Activated naive CD4-positive, alpha-beta T cell treated with Interleukin-2 at 50 U/mL for 16 hours (primary cell): ENCODE measurements at places on chromosomes 7 and 10.
A peak's percentile ranks its signal among the peaks of the same experiment; 100 is the strongest.

DNA sequence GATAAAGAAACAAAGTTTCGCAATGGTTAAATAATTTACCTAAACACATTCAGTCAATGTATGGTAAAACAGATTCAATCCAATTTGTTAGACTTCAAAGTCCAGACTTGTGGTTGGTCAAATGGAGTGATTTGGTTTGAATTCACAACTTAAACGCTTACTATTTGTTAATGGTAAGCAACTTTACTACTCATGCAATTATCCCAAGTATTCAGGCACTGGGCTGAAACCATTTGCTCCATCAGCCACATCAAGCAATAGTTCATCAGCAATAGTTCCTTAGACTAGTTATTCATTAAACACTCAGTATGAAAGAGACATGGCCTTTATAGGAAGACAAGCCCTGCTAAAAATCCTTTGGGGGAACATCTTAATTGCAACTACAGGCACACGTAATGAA lies 253.0 kb downstream of the AGMO start:
- DNase-seq, result no peak

DNA sequence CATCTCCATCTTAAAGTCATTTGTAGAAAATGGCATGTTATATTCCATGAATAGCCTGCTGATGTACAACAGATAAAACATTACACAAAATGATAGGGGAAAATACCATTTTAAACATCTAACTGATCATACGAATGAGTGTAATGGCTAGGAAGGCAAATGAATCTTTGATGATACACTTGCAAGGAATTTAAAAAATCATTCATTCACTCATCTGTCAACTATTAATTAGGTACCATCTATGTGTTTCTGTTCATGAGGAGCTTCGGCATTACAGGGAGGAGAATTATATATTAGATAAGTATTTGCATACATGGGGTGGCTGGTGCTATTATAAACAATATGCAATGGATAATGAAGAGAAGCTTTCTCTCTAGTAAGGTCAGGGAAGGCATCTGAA lies 183.7 kb downstream of the CACNB2 start:
- DNase-seq, result no peak

DNA sequence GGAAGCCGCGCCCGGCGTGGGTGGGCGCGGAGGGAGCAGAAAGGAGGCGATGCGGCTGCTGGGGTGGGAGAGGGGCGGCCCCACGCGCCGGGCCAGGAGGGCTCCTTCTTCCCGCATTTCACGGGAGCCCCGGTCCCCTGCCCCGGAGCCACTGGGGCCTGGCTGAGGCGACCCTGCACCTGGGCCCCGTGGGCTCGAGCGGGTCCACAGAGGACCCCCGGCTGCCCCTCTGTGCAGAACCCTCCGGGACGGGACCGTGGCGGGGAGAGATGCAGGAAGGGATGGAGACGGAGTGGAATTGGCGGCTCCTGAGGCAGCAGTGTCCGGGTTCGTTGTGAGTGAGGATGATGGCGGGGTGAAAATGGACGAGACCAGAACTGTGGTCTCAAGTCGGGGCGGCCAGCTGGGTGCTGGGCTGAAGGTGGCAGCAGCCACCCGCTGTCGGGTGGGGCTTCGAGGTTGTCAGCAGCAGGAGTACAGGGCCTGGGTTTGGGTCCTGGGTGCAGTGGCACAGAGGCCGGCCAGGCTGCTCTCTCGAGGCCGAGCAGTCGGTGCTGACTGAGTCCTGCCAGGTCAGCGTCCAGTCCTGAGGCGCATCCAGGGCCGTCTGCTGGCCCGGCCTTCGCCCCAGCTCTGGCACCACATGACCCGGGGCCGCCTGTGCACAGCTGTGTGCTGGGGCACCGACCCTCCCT lies 80.4 kb downstream of the VIPR2 start:
- no peak for DNase-seq

GRCh38 chr10:23994459-23995046 lies 214.4 kb upstream of the KIAA1217 start:
- peak; percentile 7 for DNase-seq

DNA sequence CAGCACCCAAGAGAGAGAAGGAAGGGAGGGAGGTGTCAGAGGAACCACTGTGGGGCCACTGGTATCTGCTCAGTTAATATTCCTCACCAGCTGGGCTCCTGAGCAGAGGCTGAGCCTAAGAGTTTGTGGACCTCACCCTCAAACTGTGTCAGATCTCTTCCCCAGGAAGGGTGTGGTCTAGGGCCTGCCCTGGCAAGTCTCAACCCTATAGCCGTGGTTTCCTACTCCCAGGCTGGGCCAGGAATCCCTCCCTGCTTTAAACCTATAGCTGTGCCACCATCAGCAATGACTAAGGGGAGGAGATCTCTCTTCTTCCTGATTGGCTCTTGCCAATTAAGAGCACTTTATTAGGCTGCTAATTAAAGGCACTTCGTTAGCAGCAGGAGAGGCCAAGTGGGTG lies 29.9 kb downstream of the POLL start:
- DNase-seq, result no peak
